ENCODE measurements at places on chromosomes 4 and X.

DNA sequence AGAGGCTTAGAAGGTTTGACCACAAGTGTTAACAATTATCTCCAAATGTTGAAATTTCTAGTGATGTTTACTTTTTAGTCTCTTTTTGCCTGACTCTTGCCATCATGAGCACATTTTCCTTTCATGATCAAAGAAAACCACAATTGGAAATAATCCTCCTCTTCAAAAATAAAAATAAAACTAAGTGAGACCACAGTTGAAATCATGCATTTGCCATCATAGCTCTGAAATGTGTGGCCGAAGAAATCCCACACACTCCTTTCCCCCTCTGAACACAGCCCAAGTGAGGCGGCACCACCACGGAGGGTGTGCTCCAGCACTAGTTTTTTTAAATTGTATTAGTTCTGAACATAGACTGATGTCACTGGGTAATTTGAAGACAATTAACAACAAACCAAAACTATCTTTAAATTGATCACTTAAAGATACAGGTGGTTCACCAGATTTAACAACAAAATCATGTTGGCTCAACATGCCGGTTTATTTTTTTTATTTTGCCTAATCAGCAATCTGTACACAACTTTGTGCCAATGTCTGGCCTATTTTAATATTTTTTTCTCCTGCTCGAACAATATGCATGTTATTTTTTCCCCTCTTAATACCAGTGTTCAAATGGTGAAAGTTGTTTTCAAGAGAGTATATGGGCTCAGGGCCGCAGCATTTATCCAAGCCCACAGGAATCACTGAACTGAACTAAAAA lies 17.6 kb downstream of the APBB2 start:
- peaks cover 5% of the 10 kb centered on the region for H3K4me1 ChIP-seq
- no peak for DNase-seq
- no peaks in the 10 kb centered on the region for H3K36me3 ChIP-seq
- H3K4me3 ChIP-seq: no peak overlapping the region
- H3K27ac ChIP-seq: no peak overlapping the region

- H3K27me3 ChIP-seq: no peaks in the 10 kb centered on the region
- H3K4me1 ChIP-seq: no peaks in the 10 kb centered on the region
- no peak overlapping the region for H3K4me3 ChIP-seq
- H3K36me3 ChIP-seq: no peaks in the 10 kb centered on the region
- DNase-seq: no peak
Measured at GRCh38 chrX:18051690-18052089, 169.0 kb downstream of the BEND2 start.

- DNase-seq: no peak
- H3K4me1 ChIP-seq: no peaks in the 10 kb centered on the region
- no peak overlapping the region for H3K4me3 ChIP-seq
Measured at GRCh38 chrX:77009691-77010090, 437.5 kb upstream of the FGF16 start.

DNA sequence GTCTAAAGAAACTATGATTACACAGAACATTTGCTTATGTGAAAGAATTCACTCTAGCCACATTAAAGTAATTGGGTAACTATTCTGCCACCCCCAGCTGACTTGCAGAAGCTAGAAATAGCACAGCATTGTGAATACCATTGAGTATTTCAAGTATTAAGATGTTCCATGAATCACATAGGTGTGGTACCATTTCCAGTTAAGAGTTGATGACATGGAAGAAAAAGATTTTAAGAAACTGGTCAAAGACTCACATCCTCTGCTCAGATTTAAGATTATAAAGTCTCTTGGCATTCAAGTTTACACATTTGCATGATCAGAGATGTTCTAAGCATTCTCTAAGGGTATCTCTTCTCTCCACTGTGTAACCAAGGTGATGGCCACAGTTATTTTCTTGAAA lies 287.5 kb downstream of the CAMK2D start:
- no peak for DNase-seq
- H3K36me3 ChIP-seq: no peaks in the 10 kb centered on the region
- H3K4me1 ChIP-seq: no peaks in the 10 kb centered on the region
- H3K4me3 ChIP-seq: no peak overlapping the region
- H3K27me3 ChIP-seq: no peaks in the 10 kb centered on the region

DNA sequence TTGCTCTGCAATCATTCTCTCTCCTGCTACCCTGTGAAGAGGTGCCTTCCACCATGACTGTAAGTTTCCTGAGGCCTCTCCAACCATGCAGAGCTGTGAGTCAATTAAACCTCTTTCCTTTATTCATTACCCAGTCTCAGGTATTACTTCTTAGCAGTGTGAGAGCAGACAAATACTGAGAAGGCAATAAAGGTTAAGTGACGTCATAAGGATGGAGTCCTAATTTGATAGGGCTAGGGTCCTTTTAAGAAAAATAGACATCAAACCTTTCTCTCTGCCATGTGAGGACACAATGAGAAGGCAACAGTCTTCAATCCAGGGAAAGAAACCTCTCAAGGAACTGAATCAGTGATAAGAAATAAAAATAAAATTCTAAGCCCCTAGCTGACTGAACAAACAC lies 1262.7 kb downstream of the FAM133A start:
- H3K27ac ChIP-seq: no peak overlapping the region
- H3K4me1 ChIP-seq: no peaks in the 10 kb centered on the region
- no peaks in the 10 kb centered on the region for H3K36me3 ChIP-seq
- H3K27me3 ChIP-seq: no peaks in the 10 kb centered on the region

GRCh38 chr4:84958434-84958833 lies 8.1 kb downstream of the WDFY3 start:
- H3K4me1 ChIP-seq: no peaks in the 10 kb centered on the region
- H3K36me3 ChIP-seq: no peaks in the 10 kb centered on the region
- H3K27ac ChIP-seq: no peak overlapping the region
- DNase-seq: no peak

DNA sequence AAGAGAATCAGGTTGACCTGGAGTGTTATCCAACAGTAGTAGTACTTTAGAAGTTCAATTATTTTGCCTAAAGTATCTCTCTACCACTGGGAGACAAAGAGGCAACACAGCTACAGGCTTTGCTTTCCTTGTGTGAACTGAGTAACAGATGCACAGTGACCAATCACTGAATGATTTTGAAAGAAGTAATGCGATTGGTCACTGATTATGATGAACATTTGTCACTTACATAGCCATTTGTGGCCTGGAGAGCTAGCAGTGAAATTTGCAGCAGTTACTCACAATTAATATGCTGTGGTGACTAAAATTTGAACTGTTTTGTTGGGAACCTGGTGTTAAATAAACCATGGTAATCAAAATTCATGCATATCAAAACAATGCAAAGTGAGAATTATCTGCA lies 508.7 kb upstream of the DIPK2B start:
- H3K36me3 ChIP-seq: no peaks in the 10 kb centered on the region
- H3K4me3 ChIP-seq: no peak overlapping the region
- no peaks in the 10 kb centered on the region for H3K4me1 ChIP-seq
- no peak for DNase-seq
- H3K27me3 ChIP-seq: no peaks in the 10 kb centered on the region
- no peak overlapping the region for H3K27ac ChIP-seq

GRCh38 chrX:42098900-42099299 lies 175.5 kb upstream of the CASK start:
- no peaks in the 10 kb centered on the region for H3K4me1 ChIP-seq
- H3K4me3 ChIP-seq: no peak overlapping the region
- H3K27me3 ChIP-seq: no peaks in the 10 kb centered on the region
- H3K36me3 ChIP-seq: no peaks in the 10 kb centered on the region

GRCh38 chr4:56727150-56727549 lies 46.1 kb upstream of the HOPX start:
- no peak overlapping the region for H3K4me3 ChIP-seq
- no peaks in the 10 kb centered on the region for H3K27me3 ChIP-seq
- peak; percentile 61 for DNase-seq
- peak overlapping the region; percentile 68 for H3K27ac ChIP-seq
- H3K36me3 ChIP-seq: no peaks in the 10 kb centered on the region

DNA sequence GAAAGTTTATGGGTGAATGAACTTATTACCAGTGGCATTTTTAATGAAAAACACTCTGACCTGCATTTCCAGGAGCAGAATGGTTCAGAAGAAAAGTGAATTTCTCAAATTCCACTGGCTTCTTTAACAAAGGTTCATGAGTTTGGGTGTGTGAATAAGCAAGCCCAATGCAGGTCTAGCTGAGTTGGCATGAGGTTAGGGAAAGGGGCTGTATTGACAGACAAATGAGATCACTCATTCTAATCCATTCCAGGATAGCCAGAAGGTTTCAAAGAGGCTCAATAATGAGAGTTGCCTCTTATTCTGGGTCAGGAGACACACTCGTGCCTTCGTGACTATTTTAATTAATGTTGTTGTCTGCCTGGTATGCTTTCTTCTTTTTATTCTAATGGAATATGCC lies 43.7 kb upstream of the NPY2R start:
- DNase-seq: no peak
- no peaks in the 10 kb centered on the region for H3K4me1 ChIP-seq
- H3K36me3 ChIP-seq: no peaks in the 10 kb centered on the region
- no peaks in the 10 kb centered on the region for H3K27me3 ChIP-seq

GRCh38 chrX:53056292-53056691 lies 7.7 kb downstream of the GPR173 start:
- no peak for DNase-seq
- H3K4me1 ChIP-seq: no peaks in the 10 kb centered on the region
- H3K4me3 ChIP-seq: no peak overlapping the region
- no peaks in the 10 kb centered on the region for H3K36me3 ChIP-seq
- no peaks in the 10 kb centered on the region for H3K27me3 ChIP-seq
- no peak overlapping the region for H3K27ac ChIP-seq

- no peaks in the 10 kb centered on the region for H3K36me3 ChIP-seq
- H3K27me3 ChIP-seq: no peaks in the 10 kb centered on the region
- DNase-seq: peak; percentile 81
- peak overlapping the region; percentile 87 for H3K27ac ChIP-seq
Measured at GRCh38 chr4:139815778-139816601, 150.4 kb downstream of the MGST2 start.

DNA sequence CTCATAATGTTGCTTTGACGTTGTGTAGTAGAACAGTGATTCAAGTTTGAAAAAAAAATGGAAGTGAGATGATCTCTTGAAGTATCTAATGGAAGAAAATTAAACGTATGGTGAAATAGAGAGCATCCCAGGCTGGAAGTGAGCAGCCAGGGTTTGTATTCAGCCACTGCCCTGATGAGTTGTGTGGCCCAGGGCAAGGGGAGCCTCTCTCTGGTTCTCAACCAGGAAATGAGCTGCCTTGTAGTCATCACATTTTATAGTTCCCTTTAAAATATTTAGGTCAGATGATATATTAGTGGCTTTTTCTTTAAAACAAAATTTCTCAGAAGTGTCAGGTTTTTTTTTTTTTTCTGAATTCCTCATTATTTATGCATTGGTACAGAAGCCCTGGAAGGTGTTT lies 150.3 kb downstream of the GPAT3 start:
- no peak overlapping the region for H3K27ac ChIP-seq
- H3K27me3 ChIP-seq: no peaks in the 10 kb centered on the region
- no peaks in the 10 kb centered on the region for H3K36me3 ChIP-seq
- no peak for DNase-seq

DNA sequence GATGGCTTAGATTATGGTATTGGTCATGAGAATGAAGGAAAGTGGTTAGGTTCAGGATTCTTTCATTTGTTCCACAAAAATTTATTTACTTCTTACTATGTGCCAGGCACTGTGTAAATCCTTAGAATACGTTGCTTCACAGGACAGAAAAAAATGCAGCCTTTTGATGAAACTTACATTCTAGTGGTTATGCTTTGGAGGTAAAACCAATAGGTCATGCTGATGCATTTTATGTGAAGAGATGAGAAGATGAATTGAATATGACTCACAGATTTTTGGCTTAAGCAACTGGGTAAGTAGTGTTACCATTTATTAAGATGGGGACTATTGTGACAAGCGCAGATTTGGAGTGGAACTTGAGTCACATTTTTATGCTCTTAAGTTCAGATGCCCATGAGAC lies 165.3 kb downstream of the GLRA2 start:
- no peaks in the 10 kb centered on the region for H3K27me3 ChIP-seq
- DNase-seq: no peak
- H3K36me3 ChIP-seq: no peaks in the 10 kb centered on the region
- no peaks in the 10 kb centered on the region for H3K4me1 ChIP-seq
- H3K27ac ChIP-seq: no peak overlapping the region

- H3K36me3 ChIP-seq: no peaks in the 10 kb centered on the region
- no peak overlapping the region for H3K4me3 ChIP-seq
- peak overlapping the region; percentile 6 for H3K27ac ChIP-seq
- peak; percentile 52 for DNase-seq
- H3K4me1 ChIP-seq: peaks cover 18% of the 10 kb centered on the region
Measured at GRCh38 chr4:17094159-17094875, 195.9 kb upstream of the LDB2 start.

DNA sequence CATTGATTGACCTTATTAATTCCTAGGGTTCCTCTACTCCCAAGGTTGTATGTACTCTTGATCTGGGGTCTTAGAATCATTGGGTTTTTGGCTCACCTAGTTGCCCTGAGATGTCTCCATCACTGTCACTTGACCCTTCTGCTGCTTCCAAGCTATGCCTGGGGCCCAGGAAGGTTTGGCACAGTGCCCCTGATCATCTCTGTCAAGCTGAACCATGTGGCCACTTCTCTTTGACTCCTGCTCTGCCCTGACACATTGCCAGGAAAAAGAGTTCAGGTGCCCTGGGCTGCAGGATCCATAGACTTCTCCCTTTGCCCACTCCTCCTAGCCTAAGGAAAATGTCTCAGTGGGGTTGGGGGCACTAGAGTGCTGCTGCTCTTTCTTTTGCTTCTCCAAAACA lies 3.9 kb upstream of the CHST7 start:
- H3K4me3 ChIP-seq: no peak overlapping the region
- no peaks in the 10 kb centered on the region for H3K36me3 ChIP-seq
- no peaks in the 10 kb centered on the region for H3K27me3 ChIP-seq
- no peaks in the 10 kb centered on the region for H3K4me1 ChIP-seq

GRCh38 chr4:67080046-67080557 lies 465.2 kb downstream of the CENPC start:
- no peak for DNase-seq
- no peak overlapping the region for H3K27ac ChIP-seq
- no peaks in the 10 kb centered on the region for H3K27me3 ChIP-seq

DNA sequence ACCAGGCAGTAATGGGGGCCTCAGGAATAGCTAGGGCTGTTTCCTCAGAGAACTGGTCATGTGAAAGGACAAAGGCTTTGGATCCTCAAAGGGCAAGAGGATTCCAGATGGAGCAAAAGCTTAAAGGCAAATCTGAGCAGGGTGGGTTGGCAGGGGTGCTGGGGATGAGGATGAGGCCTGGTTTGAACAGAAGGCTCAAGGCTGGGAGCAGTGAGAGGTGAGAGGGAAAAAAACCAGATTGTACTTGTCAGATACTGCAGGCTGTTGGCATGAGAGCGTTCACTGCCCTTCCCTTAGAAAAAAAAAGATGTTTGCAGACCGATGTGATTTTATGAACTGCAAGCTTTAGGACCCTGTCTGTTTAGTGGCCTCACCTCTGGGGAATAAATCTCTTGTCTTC lies 75.3 kb upstream of the PLAC1 start:
- DNase-seq: no peak
- H3K27ac ChIP-seq: peak overlapping the region; percentile 55
- H3K36me3 ChIP-seq: no peaks in the 10 kb centered on the region
- no peaks in the 10 kb centered on the region for H3K27me3 ChIP-seq
- no peak overlapping the region for H3K4me3 ChIP-seq
- peaks cover 24% of the 10 kb centered on the region for H3K4me1 ChIP-seq

All from testis (tissue), 5 donors.